BJ (cell line): ENCODE measurements at places on chromosomes 4 and X. TPM values are rescaled to one million over a fixed set of nuclear protein-coding genes. Genes with fewer than 3 reads are reported as not detected.

Gene PABPC5
- polyA plus RNA-seq = 0.66 and 0.99 TPM in 2 replicates

Gene WAS
- polyA plus RNA-seq = 0.06 and 0.12 TPM in 2 replicates

Gene BEX5
- not detected in 2 replicates for polyA plus RNA-seq

Gene PHEX
- polyA plus RNA-seq = 0.10 and 0.17 TPM in 2 replicates

Gene AVPR2
- polyA plus RNA-seq = not detected in 2 replicates

DNA sequence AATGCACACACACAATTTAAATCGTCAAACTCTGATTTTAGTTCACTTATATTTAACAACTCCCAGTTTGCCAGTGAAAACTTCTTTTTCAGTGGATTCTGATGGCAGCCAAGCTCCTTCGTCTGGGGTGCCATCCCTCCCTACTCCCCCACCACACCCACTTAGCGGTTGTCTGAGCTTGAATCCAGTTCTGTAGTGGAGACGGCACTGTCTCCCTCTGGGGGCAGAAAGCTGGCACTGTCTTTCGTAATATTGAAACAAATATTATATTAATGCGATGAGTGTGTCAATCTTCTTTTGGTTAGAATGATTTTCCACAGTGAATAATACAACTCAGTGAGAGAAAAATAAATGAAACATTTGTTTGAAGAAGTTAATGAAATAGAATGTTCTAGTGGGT is 5.4 kb downstream of the MEPE start:
- DNase-seq = no peak

DNA sequence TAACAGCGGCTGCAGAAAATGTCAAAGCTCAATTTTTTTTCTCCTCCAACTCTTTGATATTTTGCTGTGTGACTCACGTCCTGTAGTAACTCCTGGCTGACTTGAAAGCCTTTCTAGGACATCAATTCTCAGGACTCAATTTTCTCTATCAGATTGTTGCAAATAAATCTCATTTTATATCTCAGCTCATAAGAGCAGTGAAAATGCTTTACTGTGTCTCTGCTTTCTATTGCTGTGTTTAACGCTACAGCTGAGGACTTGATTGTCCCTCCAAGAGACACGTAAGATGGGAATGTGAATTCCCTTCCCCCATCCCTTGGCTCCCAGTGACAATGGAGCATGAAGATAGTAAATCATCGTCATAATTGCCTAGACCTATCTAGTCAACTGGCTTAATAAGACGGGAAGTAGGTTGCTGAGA is 20.5 kb upstream of the CBR4 start:
- DNase-seq = no peak

- no peak for DNase-seq
Observed at GRCh38 chr4:156053174-156053573, 99.5 kb upstream of the CTSO start.

- DNase-seq = no peak
Observed at GRCh38 chrX:135522132-135522530, 1.7 kb downstream of the INTS6L start.

- no peak for DNase-seq
Observed at GRCh38 chrX:30488092-30488491, 89.5 kb downstream of the TASL start.

DNA sequence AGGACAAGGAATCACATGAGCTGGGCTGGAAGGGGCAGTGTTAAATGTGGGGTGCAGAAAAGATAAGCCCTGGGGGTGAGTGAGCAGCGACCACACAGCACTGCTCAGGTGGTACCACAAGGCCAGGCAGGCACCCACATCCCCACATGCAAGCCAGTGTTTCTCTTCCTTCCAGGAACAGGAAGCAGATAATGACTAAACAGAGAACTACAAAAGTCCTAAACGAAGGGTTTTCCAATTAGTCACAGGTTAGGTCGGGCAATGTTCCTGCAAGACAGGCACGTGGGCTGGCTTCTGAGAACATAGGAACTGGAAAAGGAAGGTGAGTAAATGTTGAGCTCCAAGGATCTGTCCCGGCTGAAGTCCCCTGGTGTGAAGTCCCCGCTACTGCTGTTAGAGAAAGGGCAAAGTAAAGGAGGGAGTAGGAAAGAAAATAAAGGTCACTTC is 19.5 kb downstream of the RELL1 start:
- DNase-seq = peak; percentile 59

- DNase-seq = no peak
Observed at GRCh38 chr4:134636338-134637051, 434.9 kb upstream of the PABPC4L start.

- DNase-seq = no peak
Observed at GRCh38 chrX:101219116-101219863, at the start of gene DRP2. TSS of gene DRP2 (plus strand) at chrX:101219786. CDS start at chrX:101231648, 11,862 bp downstream.

DNA sequence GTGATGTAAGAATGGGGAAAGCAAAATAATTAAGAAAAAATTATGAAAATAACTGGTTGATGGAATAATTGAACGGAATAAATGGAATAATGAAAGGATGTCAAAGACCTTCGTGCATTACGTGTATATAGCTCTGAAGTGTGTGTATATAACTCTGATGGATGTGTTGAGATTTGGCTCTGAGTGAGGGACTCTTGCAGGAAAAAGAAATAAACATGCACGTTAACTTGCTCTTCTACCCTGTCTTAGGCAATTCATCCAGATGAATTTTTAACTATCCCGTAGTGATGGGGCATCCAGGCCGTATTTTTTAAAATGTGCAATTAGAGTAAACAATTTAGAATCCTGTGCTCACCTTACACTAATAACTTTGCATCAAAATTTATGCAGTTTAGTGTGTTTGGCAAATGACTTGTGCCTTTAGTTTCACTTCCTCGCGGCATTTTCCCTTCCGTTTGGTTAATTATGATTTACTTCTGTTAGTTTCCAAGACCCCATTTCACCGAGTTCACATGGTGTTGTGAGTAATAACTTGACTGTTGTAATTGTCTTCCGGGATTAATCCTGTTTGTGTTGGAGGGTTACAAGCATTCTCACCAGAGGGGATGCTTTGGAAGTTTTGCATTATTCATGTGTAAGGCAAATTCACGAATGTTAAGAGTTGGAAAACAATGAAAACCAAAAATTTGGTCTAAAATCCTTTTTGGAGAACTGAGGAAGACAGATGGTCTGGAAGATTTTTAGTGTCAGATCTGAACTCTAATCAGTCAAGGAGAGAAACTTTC is 256.5 kb upstream of the FAT1 start:
- no peak for DNase-seq

DNA sequence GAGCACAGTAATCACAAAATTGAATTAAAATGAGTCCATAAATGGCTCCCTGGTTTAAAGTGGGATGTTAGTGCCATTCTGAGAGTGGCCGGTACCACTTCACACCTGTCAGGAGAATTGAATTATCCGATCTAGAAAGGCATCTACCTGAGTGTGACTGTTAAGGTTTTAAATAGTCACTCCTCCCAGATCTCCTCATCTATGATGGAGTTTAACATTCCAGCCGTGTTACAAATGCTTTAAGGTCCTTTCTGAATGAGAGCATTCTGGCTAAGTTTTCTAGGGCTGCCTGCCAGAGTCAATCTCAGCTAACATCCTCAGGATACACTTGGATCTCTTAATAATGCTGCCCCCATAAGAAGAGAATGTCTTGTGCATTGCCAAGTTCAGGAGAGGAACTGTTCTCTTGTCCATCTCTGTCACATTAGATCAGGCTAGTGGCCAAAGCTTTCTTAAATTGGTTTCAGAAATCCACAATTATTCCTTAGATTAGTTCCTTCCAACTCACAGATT is 231.1 kb downstream of the SLC39A8 start:
- no peak for DNase-seq

GRCh38 chr4:61199873-61200186 is 296 bp upstream of the ADGRL3 start:
- DNase-seq = no peak

DNA sequence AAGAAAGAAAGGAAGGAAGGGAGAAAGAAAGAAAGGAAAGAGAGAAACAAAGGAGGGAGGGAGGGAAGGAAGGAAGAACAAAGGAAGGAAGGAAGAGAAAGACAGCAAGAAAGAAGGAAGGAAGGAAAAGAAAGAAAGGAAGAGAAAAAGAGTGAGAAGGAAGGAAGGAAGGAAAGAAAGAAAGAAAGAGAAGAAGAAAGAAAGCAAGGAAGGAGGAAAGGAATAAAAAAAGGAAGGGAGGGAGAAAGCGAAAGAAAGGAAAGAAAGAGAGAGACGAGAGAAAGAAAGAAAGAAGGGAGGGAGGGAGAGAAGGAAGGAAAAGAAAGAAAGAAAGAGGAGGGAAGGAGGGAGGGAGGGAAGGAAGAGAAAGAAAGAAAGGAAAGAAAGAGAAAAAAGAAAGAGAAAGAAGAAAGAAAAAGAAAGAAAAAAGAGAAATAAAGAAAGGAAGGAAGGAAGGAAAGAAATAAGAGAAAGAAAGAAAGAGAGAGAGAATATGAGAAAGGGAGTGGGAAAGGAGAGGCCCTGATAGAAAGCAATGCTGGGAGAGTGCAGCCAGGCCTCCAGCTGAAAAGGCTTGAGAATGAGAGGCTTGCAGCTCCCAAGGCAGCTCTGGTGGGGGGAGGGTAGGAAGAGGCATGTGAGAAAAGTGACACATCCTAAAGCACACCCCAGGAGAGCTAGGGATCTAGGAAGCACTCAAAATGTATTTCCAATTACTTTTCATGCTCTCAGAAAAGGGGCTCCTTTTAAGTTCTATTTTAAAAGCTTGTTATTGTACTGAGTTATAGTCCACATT is 134.0 kb upstream of the ZIC3 start:
- no peak for DNase-seq

- DNase-seq = no peak
Observed at GRCh38 chr4:25803720-25804225, 59.0 kb downstream of the SEL1L3 start.

- DNase-seq = no peak
Observed at GRCh38 chrX:153926858-153927671, 1.0 kb upstream of the ARHGAP4 start.
